HepG2 (cell line): ENCODE measurements at places on chromosomes 1 and 21.

GRCh38 chr21:37631319-37632117 is 264.9 kb downstream of the DYRK1A start:
- DNase-seq = no peak
- H3K4me1 ChIP-seq = no peaks in the 10 kb centered on the region
- no peak overlapping the region for H3K27ac ChIP-seq
- no peaks in the 10 kb centered on the region for H3K36me3 ChIP-seq
- H3K4me3 ChIP-seq = no peak overlapping the region

- H3K4me1 ChIP-seq = no peaks in the 10 kb centered on the region
- H3K27ac ChIP-seq = no peak overlapping the region
- H3K4me3 ChIP-seq = no peak overlapping the region
- no peaks in the 10 kb centered on the region for H3K36me3 ChIP-seq
Measured at GRCh38 chr1:48718116-48718630, 58.5 kb downstream of the BEND5 start.

- H3K36me3 ChIP-seq = no peaks in the 10 kb centered on the region
- no peaks in the 10 kb centered on the region for H3K4me1 ChIP-seq
- no peaks in the 10 kb centered on the region for H3K27me3 ChIP-seq
- DNase-seq = no peak
Measured at GRCh38 chr1:30360753-30361152, 362.6 kb downstream of the MATN1 start.

GRCh38 chr1:212040629-212041412 is 5.3 kb downstream of the DTL start:
- peaks cover 40% of the 10 kb centered on the region for H3K4me1 ChIP-seq
- peak overlapping the region; percentile 28 for H3K27ac ChIP-seq
- peaks cover 17% of the 10 kb centered on the region for H3K36me3 ChIP-seq
- no peaks in the 10 kb centered on the region; the same call in 2 of the 3 replicates for H3K27me3 ChIP-seq

DNA sequence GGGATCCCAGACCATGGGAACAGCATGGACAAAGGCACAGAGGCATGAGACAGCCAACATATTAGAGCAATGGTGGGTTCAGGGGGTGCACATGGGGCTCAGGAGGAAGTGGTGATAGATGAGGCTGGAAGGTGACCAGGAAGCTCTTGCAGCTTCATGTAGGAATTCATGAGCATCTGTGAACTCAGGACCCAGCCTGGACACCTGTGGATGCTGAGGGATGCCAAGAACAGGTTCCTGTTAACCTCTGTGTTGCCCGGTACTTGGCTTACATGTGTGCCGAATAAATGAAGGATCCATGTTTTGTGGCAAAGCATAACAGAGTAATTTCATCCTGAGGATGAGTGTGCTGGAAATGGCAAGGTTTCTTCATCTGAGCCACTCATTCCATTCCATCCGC is 9.3 kb upstream of the SSBP3 start:
- H3K27ac ChIP-seq = no peak overlapping the region
- no peaks in the 10 kb centered on the region for H3K36me3 ChIP-seq
- no peak overlapping the region for H3K4me3 ChIP-seq
- H3K4me1 ChIP-seq = peaks cover 19% of the 10 kb centered on the region
- peaks cover 3% of the 10 kb centered on the region; the same call in 1 of the 2 replicates for H3K27me3 ChIP-seq
- DNase-seq = no peak

DNA sequence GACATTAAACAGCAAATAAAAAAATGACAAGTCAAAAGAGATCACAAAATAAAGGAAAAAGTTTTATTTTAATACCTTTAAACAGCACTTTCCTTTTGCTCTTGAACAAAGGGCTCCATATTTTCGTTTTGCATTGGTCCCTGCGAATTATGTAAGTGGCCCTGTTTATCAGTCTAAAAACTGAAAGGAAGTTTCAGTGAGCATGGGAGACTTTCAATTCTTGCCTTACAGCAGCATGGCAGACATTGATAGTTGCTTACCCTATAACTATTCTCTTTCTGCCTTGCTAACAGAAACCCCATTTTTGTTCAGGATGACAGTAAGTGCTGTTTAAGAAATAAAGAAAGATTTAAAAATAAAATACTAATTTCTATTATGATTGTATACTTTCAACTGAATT is 5.2 kb upstream of the SH3GLB1 start:
- no peak for DNase-seq
- H3K4me3 ChIP-seq = no peak overlapping the region
- H3K27ac ChIP-seq = no peak overlapping the region
- H3K36me3 ChIP-seq = no peaks in the 10 kb centered on the region
- H3K27me3 ChIP-seq = no peaks in the 10 kb centered on the region
- peaks cover 12% of the 10 kb centered on the region for H3K4me1 ChIP-seq

GRCh38 chr1:66342707-66343106 is 191.2 kb upstream of the SGIP1 start:
- no peak overlapping the region for H3K27ac ChIP-seq
- H3K36me3 ChIP-seq = no peaks in the 10 kb centered on the region
- no peak overlapping the region for H3K4me3 ChIP-seq
- no peaks in the 10 kb centered on the region for H3K4me1 ChIP-seq

DNA sequence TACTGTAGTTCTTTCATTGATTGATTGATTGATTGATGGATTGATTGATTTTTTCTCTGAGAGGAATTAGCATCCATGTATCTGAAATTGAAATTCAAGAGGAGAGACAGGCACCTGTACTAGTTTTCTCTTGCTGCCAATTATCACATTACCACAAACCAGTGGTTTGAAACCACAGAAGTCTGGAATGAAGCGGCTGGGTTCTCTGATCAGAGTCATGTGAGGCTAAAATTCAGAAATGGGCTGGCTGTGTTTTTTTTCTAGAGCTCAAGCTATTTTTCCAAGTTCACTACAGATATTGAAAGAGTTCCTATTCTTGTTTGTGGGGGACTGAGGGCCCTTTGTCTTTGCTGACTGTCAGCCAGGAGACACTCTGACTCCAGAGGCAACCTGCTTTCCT is 10.0 kb downstream of the NBPF3 start:
- 0 out of 3 replicates have a peak, but pooled peaks cover 16% of the 10 kb centered on the region for H3K36me3 ChIP-seq
- H3K4me3 ChIP-seq = no peak overlapping the region
- DNase-seq = no peak
- 0 out of 2 replicates have a peak, but pooled peaks cover 3% of the 10 kb centered on the region for H3K4me1 ChIP-seq

- H3K4me1 ChIP-seq = peaks cover 13% of the 10 kb centered on the region
- no peaks in the 10 kb centered on the region for H3K27me3 ChIP-seq
- no peak overlapping the region for H3K4me3 ChIP-seq
- H3K27ac ChIP-seq = no peak overlapping the region
- H3K36me3 ChIP-seq = peaks cover 17% of the 10 kb centered on the region; the same call in 2 of the 3 replicates
Measured at GRCh38 chr1:3644273-3644672, 5.6 kb downstream of the WRAP73 start.

- no peaks in the 10 kb centered on the region for H3K27me3 ChIP-seq
- H3K4me3 ChIP-seq = no peak overlapping the region
- H3K4me1 ChIP-seq = peaks cover 6% of the 10 kb centered on the region
- peaks cover 1% of the 10 kb centered on the region; the same call in 1 of the 2 replicates for H3K36me3 ChIP-seq
- H3K27ac ChIP-seq = no peak overlapping the region
Measured at GRCh38 chr1:205658943-205659581, 21.2 kb downstream of the SLC45A3 start.

DNA sequence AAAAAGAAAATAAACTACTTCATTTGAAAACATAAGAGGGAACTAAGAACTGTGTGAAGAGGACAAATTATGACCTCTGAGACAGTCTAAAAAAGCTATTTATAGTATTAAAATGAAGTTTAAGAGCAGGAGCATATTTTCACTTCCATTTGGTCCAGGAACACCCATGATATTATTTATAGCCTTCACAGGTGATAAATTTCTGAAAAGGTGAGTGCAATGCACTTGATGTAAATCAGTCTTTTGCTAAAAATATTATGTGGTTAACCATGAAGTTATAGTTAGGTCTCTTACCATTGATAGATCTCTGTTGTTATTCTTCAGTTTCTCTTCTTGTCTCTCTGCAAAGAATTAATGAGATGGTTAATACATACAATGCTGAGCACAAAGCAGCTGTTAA is 14.7 kb downstream of the TMCO1 start:
- no peaks in the 10 kb centered on the region for H3K4me1 ChIP-seq
- no peaks in the 10 kb centered on the region for H3K27me3 ChIP-seq
- no peak overlapping the region for H3K4me3 ChIP-seq

- no peak overlapping the region for H3K4me3 ChIP-seq
- H3K36me3 ChIP-seq = no peaks in the 10 kb centered on the region
- no peak for DNase-seq
- H3K27me3 ChIP-seq = no peaks in the 10 kb centered on the region
- no peak overlapping the region for H3K27ac ChIP-seq
Measured at GRCh38 chr1:232705815-232706575, 76.1 kb upstream of the SIPA1L2 start.

GRCh38 chr1:3175486-3175885 is 106.5 kb downstream of the PRDM16 start:
- no peak overlapping the region for H3K4me3 ChIP-seq
- H3K27ac ChIP-seq = no peak overlapping the region
- peaks cover 16% of the 10 kb centered on the region for H3K4me1 ChIP-seq
- no peak for DNase-seq

- H3K4me1 ChIP-seq = no peaks in the 10 kb centered on the region
- H3K27me3 ChIP-seq = no peaks in the 10 kb centered on the region
- peaks cover 3% of the 10 kb centered on the region for H3K36me3 ChIP-seq
- no peak overlapping the region for H3K4me3 ChIP-seq
- H3K27ac ChIP-seq = no peak overlapping the region
Measured at GRCh38 chr1:64766429-64766828, 21.6 kb downstream of the RAVER2 start.

GRCh38 chr1:38784452-38785284 is 74.9 kb downstream of the RRAGC start:
- H3K36me3 ChIP-seq = no peaks in the 10 kb centered on the region
- no peak for DNase-seq
- H3K4me1 ChIP-seq = peaks cover 15% of the 10 kb centered on the region

DNA sequence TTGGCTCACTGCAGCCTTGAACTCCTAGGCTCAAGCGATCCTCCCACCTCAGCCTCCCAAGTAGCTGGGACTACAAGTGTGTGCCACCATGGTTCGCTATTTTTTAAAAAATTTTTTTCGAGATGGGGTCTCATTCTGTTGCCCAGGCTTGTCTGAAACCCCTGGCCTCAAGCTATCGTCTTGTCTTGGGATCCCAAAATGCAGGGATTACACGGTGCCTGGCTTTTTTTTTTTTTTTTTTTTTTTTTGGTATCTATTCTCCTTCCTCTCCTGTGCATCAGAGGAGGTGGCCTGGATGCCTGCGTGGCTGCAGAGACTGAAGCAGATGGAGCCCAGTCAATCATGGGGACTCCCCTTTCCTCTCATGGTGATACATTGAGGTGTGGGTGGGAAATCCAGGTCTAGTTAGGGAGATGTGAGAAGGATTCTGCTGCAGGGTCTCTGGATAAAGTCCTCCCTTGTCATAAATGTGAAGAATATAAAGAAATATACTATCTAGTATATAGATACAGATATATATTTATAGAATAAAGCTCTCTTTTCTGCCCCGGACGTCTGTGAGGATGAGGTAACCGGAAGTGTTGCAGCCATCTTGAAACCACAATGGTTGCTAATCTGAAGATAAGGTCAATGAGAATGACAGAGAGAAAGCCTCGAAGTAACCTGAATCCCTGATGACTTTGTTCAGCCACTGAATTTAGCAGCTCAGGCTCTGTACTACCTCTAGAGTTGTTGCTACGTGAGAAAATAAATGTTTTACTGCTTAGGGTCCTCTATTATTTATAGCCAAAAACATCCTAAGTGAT is 19.5 kb upstream of the RGSL1 start:
- no peak overlapping the region for H3K27ac ChIP-seq
- no peaks in the 10 kb centered on the region for H3K4me1 ChIP-seq
- no peak for DNase-seq
- no peaks in the 10 kb centered on the region for H3K36me3 ChIP-seq
- H3K4me3 ChIP-seq = no peak overlapping the region

DNA sequence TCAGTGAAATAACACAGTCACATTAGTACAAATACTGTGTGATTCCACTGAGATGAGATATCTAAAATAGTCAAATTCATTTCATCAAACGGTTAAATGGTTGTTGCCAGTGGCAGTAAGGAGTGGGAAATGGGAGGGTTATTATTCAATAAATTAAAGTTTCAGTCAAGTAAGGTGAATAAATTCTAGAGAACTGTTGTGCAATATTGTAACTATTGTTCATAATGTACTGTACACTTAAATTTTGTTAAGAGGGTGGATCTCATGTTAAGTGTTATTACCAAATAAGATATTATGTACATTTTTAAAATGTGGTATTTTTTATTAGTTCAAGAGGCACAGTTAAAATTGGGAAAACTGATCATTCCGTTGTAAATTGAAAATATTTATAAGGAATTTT is 463.3 kb upstream of the BRINP3 start:
- DNase-seq = no peak
- no peaks in the 10 kb centered on the region for H3K27me3 ChIP-seq
